ENCODE measurements at places on chromosomes 4 and X. TPM values are rescaled to one million over a fixed set of nuclear protein-coding genes. Genes with fewer than 3 reads are reported as not detected.

PAGE2 gene
- not detected for total RNA-seq

DNA sequence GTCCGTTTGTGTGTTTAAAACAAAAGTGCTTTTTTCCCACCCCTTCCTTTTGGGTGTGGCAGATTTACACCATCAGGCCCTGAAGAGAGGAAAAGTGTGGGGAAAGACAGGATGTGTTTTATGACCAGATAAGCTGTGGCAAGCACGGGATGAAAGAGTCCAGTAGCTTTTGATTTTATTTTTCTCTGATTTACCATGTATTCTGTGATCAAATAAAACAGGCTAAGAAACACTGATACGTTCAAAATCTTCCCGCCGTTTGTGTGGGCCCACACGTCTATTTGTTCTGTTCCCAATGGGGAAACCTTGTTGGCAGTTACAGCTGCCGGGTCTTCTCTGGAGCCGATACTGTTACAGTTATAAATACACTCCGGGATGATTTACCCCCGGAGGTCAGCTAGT lies 10.8 kb downstream of the LRP2BP start:
- DNase-seq = no peak
- H3K27me3 ChIP-seq = no peaks in the 10 kb centered on the region
- no peak overlapping the region for H3K27ac ChIP-seq
- H3K36me3 ChIP-seq = no peaks in the 10 kb centered on the region

DNA sequence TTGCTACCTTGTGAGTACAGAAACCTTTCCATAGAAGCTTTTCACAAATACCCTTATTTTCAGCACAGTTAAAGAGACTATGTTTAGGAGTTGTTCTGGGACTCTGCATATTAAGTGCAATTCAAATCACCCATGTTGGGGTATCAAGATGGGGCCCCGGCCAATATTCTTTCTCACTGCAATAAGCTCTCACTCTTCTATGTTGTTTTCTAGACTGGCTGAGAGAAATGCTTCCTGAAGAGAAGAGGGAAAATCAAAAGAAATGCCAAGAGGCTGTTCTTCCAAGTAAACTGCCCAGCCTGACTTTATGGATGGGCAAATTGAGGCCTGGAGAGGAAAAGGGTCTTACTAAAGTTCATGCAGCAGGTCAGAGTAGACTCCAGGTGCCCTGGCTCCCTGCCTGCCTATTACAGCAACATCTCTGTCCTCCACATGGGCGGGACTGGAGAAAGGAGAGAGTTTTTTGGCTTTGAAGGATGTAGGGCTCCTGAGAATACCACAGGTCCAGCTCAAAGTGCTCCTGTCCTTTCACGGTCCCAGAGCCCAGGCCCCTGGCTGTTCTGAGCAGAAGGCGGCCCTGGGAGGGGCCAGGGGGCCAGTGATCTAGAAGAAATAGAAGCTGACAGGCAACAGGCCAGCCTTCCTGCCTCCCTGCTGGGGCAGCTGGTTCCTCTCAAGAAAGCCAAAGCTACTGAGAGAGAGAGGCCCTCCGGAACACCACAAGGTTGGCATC lies 745 bp upstream of the IQSEC2 start:
- no peak overlapping the region for H3K27ac ChIP-seq
- H3K4me1 ChIP-seq = peaks cover 3% of the 10 kb centered on the region
- H3K4me3 ChIP-seq = peak overlapping the region; percentile 16

TASL gene
- total RNA-seq = not detected

- H3K4me1 ChIP-seq = no peaks in the 10 kb centered on the region
- no peaks in the 10 kb centered on the region for H3K27me3 ChIP-seq
- H3K36me3 ChIP-seq = no peaks in the 10 kb centered on the region
- no peak overlapping the region for H3K4me3 ChIP-seq
Observed at GRCh38 chr4:168019921-168020320, 72.4 kb upstream of the ANXA10 start.

DNA sequence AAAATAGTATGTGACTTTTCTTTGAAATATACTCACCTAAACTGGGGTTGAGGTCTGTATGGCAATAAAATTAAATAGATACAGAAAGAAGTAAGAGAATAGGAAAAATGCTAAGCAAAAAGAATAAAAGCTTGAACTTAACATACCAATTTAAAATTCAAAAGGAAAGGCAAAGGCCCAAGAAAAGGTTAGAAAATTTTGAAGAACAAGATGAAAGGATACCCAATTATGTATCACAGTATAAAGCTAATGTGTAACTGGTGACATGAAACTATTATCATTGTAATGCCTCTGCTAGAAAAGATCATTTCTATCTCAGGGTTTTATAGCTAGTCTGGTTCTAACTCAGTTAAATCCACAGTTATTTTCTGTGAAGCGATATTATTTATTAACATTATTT lies 99.1 kb downstream of the PDLIM5 start:
- H3K27me3 ChIP-seq = no peaks in the 10 kb centered on the region
- H3K36me3 ChIP-seq = no peaks in the 10 kb centered on the region

DNA sequence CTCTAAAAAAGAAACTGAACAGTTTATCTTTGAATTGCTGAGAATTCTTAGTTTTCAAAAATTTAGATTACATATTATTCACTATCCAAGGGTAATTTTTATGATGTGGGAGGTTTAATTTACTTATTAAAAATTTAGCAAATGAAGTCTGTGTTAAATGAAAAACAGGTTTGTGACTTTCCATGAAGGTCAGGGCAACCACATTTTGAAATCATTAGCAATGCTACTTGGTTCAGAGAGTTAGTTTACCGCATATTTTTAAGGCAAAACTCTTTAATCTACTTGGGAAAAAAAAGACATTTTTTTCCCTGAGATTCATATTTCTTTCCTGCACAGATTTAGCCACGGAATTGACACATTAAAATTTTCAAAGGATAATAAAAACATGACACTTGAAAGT lies 37.3 kb upstream of the PRSS12 start:
- no peaks in the 10 kb centered on the region for H3K27me3 ChIP-seq
- H3K36me3 ChIP-seq = no peaks in the 10 kb centered on the region
- no peak overlapping the region for H3K4me3 ChIP-seq
- no peaks in the 10 kb centered on the region for H3K4me1 ChIP-seq
- DNase-seq = no peak

GRCh38 chr4:567457-568350 lies 8.4 kb downstream of the TMEM271 start:
- no peaks in the 10 kb centered on the region for H3K36me3 ChIP-seq
- no peak for DNase-seq
- no peak overlapping the region for H3K4me3 ChIP-seq
- H3K4me1 ChIP-seq = no peaks in the 10 kb centered on the region

GRCh38 chrX:139932073-139932900 lies 566 bp downstream of the ATP11C start:
- H3K27me3 ChIP-seq = no peaks in the 10 kb centered on the region
- no peaks in the 10 kb centered on the region for H3K4me1 ChIP-seq
- H3K4me3 ChIP-seq = peak overlapping the region; percentile 58
- H3K36me3 ChIP-seq = no peaks in the 10 kb centered on the region

KIAA1210 gene
- not detected for total RNA-seq

PPP1R2C gene
- not detected for total RNA-seq

KLHL4 gene
- total RNA-seq = 3.5 TPM

DNA sequence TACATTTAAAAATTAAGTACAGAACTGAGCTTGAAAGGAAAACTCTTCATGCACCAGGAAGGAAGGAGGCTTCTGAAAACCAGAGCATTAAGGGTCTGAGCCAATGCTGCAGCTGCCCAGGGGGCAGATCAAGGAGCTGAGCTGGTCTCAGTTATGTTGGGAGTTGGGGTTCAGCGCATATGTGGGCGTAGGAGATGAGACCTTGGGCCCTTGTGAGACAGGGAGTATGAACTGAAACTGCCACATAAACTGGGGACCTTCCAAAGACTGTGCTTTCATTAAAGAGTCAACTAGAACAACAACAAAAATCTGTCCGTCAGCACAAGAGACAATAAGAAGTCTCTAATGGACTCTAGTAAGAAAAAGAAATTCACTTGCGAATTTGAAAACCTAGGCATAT lies 226.9 kb downstream of the STK32B start:
- H3K4me1 ChIP-seq = no peaks in the 10 kb centered on the region
- H3K36me3 ChIP-seq = no peaks in the 10 kb centered on the region
- H3K27me3 ChIP-seq = no peaks in the 10 kb centered on the region

DNA sequence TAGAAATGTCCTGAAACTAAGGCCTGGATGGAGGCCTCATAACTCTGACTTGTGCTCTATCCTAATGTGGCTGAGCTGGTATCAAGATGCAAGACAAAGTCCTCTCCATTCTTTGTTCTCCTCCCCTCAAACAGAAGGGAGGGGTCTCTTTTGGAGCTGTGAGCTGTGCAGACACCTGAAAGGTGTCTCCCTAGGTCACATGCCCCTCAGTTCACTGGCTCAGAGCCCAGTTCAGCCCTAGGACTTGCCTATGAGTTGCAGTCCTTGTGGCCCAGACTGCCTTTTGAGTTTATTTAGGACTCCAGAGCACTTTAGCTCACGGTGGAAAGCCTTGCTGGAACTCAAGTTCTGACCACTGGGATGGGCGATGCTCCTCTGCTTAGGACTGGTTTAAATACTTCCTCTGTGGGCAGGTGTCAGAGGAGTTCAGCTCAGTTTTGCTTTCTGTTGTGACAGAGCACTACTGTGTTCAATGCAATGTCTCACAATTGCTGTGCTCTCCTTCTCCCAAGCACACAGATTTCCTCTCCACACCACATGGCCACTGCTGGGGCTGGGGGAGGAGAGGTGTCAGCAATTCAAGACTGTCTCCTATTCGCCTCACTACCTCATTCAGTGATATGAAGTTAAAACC lies 84.8 kb upstream of the ZNF827 start:
- H3K27ac ChIP-seq = no peak overlapping the region
- no peaks in the 10 kb centered on the region for H3K27me3 ChIP-seq
- H3K36me3 ChIP-seq = no peaks in the 10 kb centered on the region
- no peak overlapping the region for H3K4me3 ChIP-seq
- no peak for DNase-seq

DNA sequence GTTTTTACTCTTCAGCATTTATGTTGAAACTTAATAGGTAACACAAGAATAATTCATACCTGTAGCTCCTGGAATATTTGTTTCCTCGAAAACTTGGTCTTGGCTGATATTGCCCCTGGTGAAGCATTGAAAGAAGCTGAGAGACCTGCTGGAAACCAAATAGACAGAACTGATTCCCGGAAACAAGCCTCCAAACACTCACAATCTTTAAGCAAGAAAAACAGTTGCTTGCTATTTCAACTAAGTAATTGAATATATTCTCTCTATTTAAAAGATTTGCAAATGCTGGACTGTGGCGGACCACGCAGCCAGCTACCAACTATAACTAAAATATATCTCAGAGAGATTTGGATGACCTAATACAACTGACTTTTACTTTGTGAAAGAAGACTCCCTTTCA lies 3.6 kb downstream of the PCDH18 start:
- H3K36me3 ChIP-seq = peaks cover 15% of the 10 kb centered on the region
- peak overlapping the region; percentile 81 for H3K27ac ChIP-seq
- peak; percentile 9 for DNase-seq
- H3K27me3 ChIP-seq = no peaks in the 10 kb centered on the region

GRCh38 chrX:75582511-75582910 lies 59.7 kb upstream of the ZDHHC15 start:
- no peaks in the 10 kb centered on the region for H3K36me3 ChIP-seq
- no peak for DNase-seq
- no peaks in the 10 kb centered on the region for H3K27me3 ChIP-seq
- no peaks in the 10 kb centered on the region for H3K4me1 ChIP-seq

ENAM gene
- total RNA-seq = under 0.01 TPM

GRCh38 chrX:104428231-104428630 lies 137.8 kb upstream of the IL1RAPL2 start:
- no peak for DNase-seq
- H3K27ac ChIP-seq = no peak overlapping the region
- no peaks in the 10 kb centered on the region for H3K4me1 ChIP-seq
- H3K36me3 ChIP-seq = no peaks in the 10 kb centered on the region
- H3K27me3 ChIP-seq = no peaks in the 10 kb centered on the region

DNA sequence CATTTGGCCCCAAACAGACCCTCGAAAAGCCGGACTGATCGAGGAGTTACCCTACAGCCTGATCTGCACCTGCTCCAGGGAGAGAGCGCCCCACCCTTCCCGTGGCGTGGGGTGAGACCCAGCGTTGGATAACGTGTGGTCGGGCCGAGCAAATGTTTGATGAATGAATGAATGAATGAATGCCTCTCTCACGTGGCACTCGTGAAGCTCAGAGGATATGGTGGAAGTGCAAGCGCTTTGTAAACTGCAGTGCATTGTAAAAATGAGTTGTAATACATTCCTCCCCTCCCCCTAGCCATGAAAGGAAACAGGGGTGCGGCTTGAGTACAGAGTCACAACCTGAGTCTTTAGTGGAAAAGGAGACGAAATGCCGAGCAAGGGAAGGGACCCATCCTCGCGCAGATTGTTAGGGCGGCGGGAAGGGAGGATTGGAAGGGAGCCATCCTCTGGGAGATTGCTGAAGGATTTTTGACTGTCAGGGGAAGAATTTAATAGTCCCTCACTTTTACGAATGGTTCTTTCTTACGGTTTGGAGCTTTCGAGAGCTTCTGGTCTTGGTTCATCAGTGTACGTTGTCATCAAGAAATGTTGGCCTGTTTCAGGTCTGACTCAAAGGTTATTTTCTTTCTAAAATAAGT lies 772 bp upstream of the FBXW7 start:
- peak; percentile 55 for DNase-seq
- peaks cover 3% of the 10 kb centered on the region for H3K4me1 ChIP-seq
- H3K4me3 ChIP-seq = peak overlapping the region; percentile 85
- no peaks in the 10 kb centered on the region for H3K36me3 ChIP-seq
- H3K27me3 ChIP-seq = no peaks in the 10 kb centered on the region
- H3K27ac ChIP-seq = peak overlapping the region; percentile 97

ARHGAP24 gene
- 40.5 TPM for total RNA-seq

CD99 gene
- 177 TPM for total RNA-seq

DNA sequence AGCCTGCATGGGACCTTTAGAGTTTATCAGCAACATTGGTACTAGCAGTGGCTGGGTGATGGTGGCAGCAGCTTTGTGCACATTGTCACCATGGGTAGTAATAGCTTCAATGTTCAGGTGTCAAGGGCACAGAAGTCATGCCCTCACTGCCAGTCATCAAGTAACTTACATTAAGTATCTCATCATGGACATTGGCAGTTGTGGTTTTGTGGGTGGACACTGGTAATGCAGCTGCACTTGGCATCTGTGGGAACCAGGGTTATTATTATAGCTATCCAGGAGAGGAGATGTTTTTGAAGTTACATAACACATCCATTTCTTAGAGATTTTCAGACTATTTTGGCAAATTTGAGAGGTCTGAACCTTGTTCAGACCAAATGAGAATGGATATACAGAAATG lies 243.2 kb upstream of the NOCT start:
- H3K36me3 ChIP-seq = no peaks in the 10 kb centered on the region
- no peaks in the 10 kb centered on the region for H3K27me3 ChIP-seq
- H3K4me1 ChIP-seq = no peaks in the 10 kb centered on the region
- H3K27ac ChIP-seq = no peak overlapping the region
- no peak for DNase-seq

Measured in fibroblast of lung (primary cell).